ENCODE measurements at places on chromosomes 12 and 14.
A peak's percentile ranks its signal among the peaks of the same experiment; 100 is the strongest.

DNA sequence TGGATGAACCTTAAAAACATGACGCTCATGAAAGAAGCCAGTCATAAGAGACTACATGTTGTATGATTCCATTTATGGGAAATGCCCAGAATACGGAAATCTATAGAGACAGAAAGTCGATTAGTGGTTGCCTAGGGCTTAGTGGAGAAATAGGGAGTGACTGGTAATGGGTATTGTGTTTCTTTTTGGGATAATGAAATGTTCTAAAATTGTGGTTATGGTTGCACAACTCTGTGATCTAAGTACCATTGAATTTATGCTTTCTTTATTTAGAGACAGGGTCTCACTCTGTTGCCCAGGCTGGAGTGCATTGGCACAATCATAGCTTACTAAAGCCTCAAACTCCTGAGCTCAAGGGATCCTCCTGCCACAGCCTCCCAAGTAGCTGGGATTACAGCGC is 8.0 kb downstream of the RBMS2 start:
- DNase-seq: no peak

GRCh38 chr14:105090493-105091053 is 25.3 kb upstream of the GPR132 start:
- DNase-seq: peak; percentile 93

- no peak for DNase-seq
Observed at GRCh38 chr12:14260011-14260993, 105.2 kb upstream of the ATF7IP start.

DNA sequence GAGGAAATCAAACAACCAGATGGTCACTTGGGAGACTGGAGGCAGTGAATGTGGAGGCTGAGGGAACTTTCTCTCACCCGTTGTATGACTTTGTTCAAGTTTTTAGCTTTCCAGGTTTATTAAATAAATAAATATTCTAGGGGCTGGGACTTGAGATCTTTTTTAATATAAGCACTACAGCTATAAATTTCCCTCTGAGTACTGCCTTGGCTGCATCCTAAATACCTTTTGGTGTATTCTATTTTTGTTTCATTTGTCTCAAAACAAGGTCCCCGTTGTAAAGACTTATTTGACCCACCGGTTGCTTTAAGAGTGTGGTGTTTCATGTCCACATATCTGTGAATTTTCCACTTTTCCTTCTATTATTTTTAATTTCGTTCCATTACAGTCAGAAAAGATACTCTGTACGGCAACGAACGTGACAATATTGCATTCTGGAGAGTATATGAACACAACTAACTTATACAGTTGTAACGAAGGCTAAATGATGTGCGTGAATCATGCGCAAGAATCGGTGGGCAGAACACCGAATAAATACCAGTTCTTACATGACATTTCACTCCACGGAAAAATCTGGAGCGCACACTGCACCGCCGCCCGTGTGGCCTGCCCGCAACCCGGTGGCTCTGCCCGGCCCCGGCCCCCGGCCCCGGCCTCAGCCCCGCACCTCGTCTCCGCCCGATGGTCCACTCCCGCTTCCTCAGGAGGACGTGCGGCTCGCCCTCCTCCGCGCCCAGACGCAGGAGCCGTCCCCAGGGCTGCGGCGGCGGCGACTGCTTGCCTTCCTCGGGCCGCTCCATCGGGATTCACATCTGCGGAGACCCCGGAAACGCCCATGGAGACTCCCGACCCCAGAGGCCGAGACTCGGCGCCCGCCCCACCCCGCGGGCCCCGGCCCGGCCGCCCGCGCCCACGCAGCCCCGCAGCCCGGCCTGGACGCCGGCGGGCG is 602 bp downstream of the CHFR start:
- DNase-seq: peak; percentile 4

GRCh38 chr14:102525219-102525928 is 15.8 kb upstream of the ANKRD9 start:
- DNase-seq: peak; percentile 56

DNA sequence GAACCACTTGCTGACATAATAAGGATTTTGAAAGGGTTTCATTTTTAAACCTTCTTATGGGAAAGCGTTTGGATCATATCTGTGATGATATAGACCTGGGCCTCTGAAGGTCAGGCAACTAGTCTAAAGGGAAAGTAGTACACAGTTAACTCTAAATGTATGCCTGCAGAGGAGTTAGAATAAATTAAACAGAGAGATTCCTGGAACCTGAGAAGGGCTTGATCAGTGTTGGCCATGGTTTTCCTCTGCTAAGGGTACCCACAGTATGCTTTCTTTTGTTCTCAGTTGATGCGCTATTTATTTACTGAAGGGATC is 14.4 kb upstream of the POLR3B start:
- no peak for DNase-seq

DNA sequence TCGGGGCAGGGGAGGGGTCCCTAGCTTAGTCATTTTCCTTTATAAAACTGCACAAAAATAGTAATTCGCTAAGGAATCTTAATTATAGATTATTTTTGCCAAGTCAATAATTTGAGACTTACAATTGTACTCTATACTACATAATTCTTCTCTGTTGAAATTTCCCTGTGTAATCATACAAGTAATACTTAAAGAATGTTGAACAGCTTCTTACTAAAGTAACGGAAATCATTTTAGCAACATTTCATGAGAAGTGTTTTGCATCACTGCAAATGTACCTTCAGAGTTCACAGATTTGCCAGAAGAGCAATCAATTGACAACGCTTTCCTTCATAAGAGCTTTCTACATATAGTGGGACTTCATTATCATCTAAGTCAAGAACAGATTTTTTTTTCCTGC is 7.9 kb upstream of the GNG2 start:
- DNase-seq: no peak

- DNase-seq: peak; percentile 15
Observed at GRCh38 chr14:86462193-86462753, 932.3 kb downstream of the FLRT2 start.

DNA sequence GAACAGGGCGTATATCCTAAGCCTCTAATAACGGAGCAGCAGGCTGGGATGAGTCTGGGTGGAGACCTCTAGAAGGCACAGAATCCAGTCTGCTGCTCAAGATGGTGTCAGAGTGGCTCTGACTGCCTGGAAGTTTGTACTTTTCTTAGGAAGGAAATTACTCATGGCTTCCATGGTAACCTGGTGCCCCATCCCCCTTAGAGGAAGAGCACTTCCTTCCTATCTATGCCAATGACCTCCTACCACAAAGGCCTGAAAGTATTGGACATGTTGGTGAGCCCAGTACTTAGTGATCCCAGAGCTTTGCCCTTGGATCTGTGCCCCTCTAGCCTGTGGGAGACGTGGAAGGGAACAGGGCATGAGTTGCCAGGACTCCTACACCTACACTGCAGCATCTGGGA is 1.5 kb downstream of the BATF start:
- peak; percentile 78 for DNase-seq

- peak; percentile 60 for DNase-seq
Observed at GRCh38 chr12:114430306-114430705, 24.4 kb upstream of the TBX5 start.

GRCh38 chr14:101893759-101894158 is 70.6 kb upstream of the DYNC1H1 start:
- DNase-seq: no peak

GRCh38 chr12:116015525-116015924 is 262.0 kb downstream of the MED13L start:
- DNase-seq: peak; percentile 17

All from activated CD4-positive, alpha-beta T cell treated with anti-CD3 and anti-CD28 coated beads, Interleukin-10, Interleukin-2, amounts not matched to agents 100 ng/mL and 50 ng/mL, durations not matched to agents 16 hours and 8 hours (primary cell).